ENCODE measurements at places on chromosomes 2 and 18. TPM values are rescaled to one million over a fixed set of nuclear protein-coding genes. Genes with fewer than 3 reads are reported as not detected.
A peak's percentile ranks its signal among the peaks of the same experiment; 100 is the strongest.

DTNA gene
- 29.5 TPM for total RNA-seq

TUBB8B gene
- total RNA-seq = not detected

DNA sequence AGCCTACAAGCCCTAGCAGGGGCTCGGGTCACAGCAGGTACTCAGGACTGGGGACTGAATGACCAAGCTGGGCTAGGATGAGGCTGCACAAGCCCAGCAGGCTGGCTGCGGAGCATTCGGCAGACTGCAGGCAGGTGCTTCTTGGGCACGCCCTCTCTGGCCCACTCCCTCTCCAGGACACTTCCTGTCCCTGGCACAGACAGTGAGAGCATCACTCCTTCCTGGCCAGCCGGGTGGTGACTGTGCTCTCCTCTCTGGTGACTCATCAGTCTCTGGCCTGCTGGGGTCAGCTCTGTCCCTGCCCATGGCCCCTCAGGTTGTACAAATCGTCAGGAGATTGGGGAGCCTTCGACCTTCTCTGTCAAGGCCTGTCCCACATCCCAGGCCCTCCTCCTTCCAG is 22.5 kb downstream of the C1QL2 start:
- no peak for DNase-seq

GRCh38 chr2:233033672-233034071 is 1.2 kb downstream of the NEU2 start:
- no peak for DNase-seq

DNA sequence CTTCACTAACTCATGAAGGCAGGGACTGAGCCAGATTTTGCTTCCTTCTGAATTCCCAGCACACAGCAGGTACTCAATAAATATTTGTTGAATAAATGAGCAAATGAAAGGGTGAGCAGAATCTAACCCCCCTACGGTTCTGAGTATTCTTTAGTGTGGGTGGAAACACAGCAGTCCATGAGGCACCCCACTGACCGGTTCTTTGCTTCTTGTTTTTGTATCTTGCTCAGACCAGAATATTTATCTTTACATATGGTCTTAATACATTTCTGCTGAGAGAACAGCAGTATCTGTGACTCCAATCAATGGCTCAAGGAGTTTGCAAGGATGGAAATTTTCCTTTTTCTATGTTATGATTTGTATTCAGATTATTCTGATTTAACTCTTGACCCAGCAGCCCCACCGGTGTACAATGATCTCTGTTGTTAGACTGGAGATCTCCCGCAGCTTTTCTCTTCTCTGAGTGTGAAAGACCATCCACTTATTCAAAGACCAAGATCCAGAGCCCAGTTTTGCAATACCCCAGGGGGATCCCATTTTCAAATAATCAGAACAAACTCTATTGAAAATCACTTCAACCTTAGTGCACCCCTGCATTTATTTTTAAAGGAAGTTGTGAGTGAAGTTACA is 506.5 kb upstream of the TNP1 start:
- DNase-seq = no peak

- DNase-seq = no peak
Measured at GRCh38 chr18:76985951-76986236, 146.7 kb downstream of the MBP start.

GRCh38 chr2:232300894-232301387 is 77.6 kb upstream of the ALPP start:
- no peak for DNase-seq

DNA sequence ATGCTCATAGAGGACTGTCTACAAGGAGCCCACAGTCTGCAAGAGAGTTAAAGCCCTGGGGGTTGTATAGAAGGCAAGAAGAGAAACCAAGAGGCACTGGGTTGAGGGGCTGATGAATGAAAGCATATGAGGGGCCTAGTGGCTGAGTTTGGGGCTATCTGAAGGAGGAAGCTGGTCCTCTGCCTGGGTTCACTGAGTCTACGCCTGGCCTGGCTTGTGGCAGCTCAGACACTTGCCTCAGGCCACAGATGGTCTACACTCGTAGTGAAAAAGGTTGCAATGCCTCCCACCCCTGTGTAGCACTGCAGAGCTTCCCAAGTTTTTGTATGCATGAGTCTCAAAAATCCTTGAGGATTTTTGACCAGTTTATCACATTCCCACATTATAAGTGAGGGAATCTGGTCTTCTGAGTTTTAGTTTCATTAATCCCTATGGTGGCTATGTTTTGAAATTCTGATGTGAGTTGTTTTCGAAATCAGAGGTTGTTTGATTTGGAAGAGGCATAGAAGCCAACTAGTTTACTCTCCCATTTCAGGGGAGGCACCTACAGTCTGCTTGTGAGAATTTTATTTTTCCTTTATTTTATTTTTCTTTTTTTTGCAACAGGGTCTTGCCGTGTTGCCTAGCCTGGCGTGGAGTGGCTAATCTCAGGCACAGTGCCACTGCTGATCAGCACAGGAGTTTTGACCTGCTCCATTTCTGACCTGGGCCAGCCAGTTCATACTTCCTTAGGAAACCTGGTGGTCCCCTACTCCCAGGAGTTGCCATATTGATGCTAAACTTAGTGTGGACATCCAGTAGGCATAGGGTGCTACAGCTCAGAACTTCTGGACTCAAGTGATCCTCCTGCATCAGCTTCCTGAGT is 10.0 kb downstream of the MYCN start:
- DNase-seq = no peak

- DNase-seq = peak; percentile 74
Measured at GRCh38 chr18:57353940-57354461, 1.6 kb downstream of the ST8SIA3 start.

Data from glutamatergic neuron (in vitro differentiated cells).